ENCODE measurements at places on chromosomes 11 and 22.
A peak's percentile ranks its signal among the peaks of the same experiment; 100 is the strongest.

- peak; percentile 44 for DNase-seq
Measured at GRCh38 chr11:120660024-120660565, 148.5 kb downstream of the GRIK4 start.

GRCh38 chr22:19126309-19127273, 4.4 kb upstream of the DGCR2 start:
- DNase-seq: no peak

GRCh38 chr11:74072286-74072685, 63.4 kb upstream of the UCP3 start:
- no peak for DNase-seq

- DNase-seq: no peak
Measured at GRCh38 chr22:49710746-49711145, 116.9 kb downstream of the BRD1 start.

- no peak for DNase-seq
Measured at GRCh38 chr22:19704355-19705015, 9.8 kb upstream of the SEPTIN5 start.

GRCh38 chr22:39706376-39707140, 136.0 kb downstream of the CACNA1I start:
- no peak for DNase-seq

GRCh38 chr22:30453731-30454510, 17.9 kb downstream of the SEC14L3 start:
- no peak for DNase-seq

GRCh38 chr22:41925783-41926460, 684 bp downstream of the TNFRSF13C start:
- peak; percentile 59 for DNase-seq

DNA sequence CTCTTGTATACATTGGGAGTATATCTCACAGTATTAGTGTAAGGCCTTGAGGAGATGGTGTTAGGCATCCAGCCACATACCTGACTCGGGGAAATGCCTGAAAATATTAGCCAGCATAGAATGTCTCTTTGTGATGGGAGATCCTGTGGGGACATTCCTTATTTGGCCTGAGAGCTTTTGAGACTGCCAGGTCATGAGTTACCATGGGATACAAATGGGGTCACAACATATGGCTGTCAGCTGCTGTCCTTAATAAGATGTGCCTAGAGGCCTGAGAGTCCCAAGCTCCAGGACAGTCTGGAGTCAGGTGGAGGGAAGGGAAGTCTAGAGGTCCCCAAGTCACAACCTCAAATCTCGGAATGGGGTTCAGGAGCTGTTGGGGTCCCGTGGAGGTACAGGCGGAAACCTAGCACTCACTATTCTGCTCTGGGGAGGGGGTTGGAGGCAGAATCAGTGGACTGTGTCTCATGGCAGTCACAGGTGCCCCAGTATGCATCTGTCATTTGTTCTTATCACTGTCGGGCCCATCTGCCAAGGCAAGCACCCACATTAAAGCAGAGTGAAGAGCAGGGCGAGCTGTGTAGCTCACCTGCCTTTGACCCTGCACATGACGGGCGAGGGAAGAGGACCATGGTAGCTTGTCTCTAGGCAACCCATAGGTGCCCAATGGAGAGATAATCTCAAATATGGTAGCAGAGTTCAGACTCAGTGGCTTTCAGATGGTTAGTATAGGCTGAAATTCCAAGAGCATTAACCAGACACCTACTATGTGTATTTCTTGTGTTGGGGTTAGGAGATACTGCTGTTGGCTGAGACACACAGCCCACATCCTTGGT, 29.9 kb downstream of the KCNQ1OT1 start:
- DNase-seq: no peak

- no peak for DNase-seq
Measured at GRCh38 chr22:17214416-17215043, 4.7 kb downstream of the ADA2 start.

- no peak for DNase-seq
Measured at GRCh38 chr22:35177811-35178210, 79.5 kb upstream of the HMGXB4 start.

- DNase-seq: peak; percentile 78
Measured at GRCh38 chr11:131748151-131749050, 378.0 kb downstream of the NTM start.

GRCh38 chr11:134532131-134532920, 120.3 kb upstream of the B3GAT1 start:
- DNase-seq: no peak

DNA sequence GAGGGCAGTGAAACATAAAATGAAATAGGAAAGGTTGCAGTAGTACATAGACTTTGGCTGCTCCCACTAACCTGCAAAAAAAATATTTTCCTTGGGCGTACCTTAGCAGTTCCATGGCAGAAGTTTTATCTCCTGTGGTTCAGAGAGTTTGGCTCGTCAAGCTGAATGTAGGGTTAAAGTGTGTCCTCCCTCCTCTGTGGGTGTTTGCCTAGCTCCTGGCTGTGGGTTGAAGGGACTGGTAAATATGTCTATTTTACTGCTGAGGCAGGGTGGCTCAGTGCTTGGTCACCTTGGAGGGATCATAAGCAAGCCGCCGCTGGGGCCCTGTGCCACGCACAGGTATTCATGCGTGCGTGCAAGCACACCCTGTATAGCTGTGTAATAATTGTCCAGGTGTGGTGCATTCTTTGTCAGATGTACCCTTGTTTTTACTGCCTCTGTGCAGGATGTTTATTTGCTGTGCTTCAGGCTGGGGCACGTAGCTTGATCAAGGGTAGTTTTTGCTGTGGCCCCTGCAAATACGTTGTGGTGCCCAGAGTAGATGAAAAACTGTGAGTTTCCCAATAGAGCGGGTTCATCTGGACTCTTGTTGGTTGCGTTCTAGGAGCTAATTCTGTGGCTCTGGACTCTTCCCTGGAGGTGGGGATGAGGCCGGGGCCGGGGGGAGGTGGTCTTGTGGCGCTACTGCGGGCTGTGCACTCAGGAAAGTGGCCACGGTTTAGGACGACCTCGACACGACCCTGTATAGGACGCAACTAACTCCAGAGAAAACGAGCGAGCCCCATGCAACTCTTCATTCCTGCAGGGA, 732 bp upstream of the SORL1 start:
- no peak for DNase-seq

GRCh38 chr11:124209824-124210357, 26.7 kb downstream of the OR10D3 start:
- DNase-seq: no peak

DNA sequence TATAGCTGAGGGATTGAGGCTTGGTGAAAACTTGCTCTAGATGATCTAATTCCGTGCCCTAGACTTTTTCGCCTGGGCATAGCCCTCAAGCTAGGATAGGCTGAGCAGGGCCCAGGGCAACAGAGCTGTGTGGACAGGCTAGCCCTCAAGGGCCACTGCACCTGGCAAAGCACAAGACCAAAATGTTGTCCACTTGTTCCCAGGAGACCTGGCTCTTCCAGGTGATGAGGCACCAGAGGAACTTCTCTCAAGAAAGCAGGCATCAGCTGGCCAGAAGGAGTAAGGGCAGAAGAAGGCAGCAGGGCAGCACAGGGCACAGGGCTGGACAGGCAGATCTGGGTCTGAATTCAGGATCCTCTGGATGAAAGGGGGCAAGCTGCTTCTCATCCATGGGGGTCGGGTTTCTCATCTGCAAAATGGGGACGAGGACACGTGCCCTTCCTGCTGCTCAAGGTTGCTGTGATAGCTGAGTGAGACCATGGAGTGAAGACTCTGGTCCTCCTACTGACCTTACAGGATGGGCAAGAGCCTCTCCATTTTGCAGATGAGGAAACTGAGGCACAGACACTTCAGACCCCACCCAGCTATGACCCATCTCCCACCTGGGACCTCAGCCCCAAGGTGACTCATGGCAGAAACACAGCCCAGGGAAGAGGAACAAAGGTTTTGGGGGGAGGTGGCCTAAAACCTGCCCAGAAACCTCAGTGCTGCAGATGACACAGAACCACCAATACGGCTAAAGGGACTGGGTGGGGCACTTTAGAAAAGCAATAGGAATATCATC, 42.2 kb upstream of the PRDM11 start:
- DNase-seq: no peak

- DNase-seq: no peak
Measured at GRCh38 chr11:60783911-60784310, 1.2 kb upstream of the MS4A10 start.

DNA sequence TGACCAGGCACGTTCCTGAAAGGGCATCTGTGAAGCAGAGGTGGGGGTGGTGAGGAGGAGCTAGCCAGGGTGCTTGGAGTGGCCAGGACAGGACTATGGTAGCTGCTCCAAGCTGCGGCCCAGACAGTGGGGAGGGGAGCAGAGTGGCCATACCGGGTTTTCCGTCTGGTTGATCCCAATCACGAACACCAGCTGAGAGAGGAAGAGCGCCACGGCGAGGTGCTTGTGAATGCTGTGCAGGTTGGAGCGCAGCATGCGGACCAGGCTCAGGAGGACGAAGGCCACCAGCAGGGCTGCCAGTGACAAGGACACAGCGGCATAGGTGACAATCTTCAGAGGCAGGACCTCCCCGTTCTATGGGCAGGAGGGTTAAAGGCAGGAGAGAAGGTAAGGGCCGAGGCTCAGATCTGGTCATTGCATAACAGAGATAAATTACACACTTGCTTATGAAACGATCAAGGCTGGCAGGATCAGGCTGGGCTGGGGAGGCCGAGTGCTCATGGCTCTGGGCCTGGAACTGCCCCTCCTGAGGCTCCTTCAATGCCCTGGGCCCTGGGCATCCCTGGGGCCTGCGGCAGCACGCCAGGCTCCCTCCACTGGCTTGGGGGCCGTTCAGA, 41.5 kb downstream of the TRMU start:
- no peak for DNase-seq

DNA sequence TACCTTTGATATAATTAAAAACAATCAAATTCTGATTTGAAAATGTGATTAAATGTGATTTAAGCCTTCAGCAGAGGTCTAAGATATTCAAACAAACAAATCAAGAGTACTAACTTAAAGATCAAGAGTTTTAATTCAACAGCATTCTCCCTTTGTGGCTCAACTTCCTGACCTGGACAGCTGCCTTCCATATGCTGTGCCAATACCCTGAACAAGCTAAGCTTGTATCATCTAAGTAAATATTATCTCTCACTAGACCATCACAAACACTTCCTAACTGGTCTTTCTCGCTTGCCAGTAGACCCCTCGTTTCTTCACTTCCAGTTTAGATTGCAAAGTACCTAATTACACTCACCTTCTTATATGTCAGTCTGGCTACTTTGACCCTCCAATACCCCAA, 35.9 kb upstream of the P4HA3 start:
- no peak for DNase-seq

DNA sequence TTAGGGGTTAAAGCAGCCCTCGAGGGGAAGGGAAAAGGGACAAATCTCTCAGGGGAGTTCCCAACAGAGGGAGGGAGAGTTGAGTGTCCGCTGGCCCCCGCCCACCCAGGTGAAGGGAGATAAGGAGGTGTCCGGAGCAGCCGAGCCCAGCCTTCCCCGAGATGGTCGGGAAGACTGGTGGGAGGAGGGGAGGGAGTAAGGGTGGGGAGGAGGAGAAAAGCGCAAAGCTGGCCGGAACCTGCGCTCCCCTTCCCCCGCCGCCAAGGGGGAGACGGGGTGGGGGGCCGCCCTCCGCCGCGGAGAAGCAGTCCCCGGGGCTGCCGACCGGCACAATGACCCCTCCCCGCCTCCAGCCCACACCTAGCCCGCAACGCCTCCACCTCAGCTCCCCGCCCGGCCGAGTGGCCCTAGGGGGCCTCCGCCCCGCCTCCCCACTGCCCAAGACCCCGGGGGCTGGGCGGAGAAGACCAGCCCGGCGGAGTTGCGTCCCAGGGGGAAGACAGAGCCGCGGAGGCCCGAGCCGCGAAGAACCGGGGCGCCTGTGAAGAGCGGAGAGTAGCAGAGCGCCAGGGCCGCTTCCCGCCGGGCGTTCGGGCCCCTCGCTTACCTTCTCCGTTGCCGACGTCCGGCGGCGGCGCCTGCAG, 479 bp downstream of the RSF1 start:
- DNase-seq: peak; percentile 45

- DNase-seq: peak; percentile 76
Measured at GRCh38 chr11:47992959-47993820, 12.8 kb downstream of the PTPRJ start.

DNA sequence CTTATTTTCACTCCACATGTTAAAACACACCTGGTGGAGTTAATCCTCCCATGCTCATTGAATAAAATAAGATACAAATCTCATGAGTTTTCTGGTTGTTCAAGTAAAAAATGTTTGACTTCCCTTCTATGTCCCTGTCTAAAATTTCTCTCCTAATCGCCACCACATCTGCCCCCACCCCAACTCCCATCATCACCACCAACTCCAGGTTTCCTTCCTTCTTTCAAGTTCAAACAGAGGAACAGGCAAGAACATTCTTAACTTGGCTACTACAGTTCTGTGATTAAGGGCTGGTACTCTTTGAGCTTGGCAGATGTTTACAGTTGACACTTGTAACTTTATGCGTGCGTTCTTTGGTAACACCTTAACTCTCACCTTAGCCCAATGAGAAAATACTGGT, 9.1 kb upstream of the PSMA1 start:
- DNase-seq: no peak

- DNase-seq: no peak
Measured at GRCh38 chr11:69178819-69179482, 23.2 kb downstream of the SMIM38 start.

DNA sequence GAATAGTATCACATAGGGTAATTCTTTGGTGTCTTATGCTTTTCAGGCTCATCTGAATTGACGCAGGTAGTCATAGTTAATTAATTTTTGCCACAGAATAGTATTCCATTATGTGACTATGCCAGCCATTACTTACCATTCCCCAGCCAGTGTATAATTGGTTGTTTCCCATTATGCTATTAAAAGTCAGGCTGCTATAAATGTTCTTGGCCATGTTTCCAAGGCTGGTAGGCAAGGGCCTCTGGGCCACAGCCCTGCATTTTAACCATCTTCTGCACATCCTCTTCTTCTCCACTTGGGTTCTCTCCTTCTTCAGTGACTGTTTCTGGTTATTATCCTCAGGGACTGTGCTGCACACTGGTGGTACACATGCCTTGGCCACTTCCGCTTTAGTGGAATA, 190.9 kb downstream of the ADAMTS15 start:
- DNase-seq: no peak

DNA sequence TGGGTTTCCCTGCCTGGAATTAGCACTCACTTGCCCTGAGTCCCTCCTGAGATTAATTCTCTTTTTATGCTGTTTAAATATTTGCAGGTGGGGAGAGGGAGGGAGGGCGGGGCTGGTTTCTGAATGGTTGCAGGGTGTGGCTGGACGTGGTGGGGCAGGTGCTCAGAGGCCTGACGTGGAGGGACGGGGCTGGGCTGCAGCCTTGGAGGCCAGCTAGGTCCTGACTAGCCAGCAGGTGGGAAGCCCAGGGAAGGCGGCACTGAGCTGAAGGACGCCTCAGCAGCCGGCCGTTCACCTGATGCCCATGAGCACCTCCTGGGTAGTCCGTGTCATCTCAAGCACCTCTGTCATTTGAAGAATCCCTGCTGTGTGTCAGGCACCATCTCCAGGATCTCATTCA, 21.3 kb downstream of the SGSM1 start:
- no peak for DNase-seq

- DNase-seq: no peak
Measured at GRCh38 chr11:134905517-134905916, 493.5 kb upstream of the B3GAT1 start.

- no peak for DNase-seq
Measured at GRCh38 chr11:75903276-75903675, 88.3 kb downstream of the UVRAG start.
